Naive thymus-derived CD4-positive, alpha-beta T cell (primary cell): ENCODE measurements at places on chromosomes 16 and 17. TPM values are rescaled to one million over a fixed set of nuclear protein-coding genes. Genes with fewer than 3 reads are reported as not detected.

- H3K4me3 ChIP-seq: no peak within 1 kb of the TSS
- H3K36me3 ChIP-seq: peaks cover 47% of the 10 kb centered on the region
- H3K4me1 ChIP-seq: no peaks in the 10 kb centered on the region
- H3K27ac ChIP-seq: no peak within 1 kb of the TSS
- no peaks in the 10 kb centered on the region for H3K27me3 ChIP-seq
These were observed at the start of gene RHBDL1 for GRCh38 chr16:674968-675883. Gene RHBDL1 (plus strand): TSS chr16:675671. CDS start chr16:675791, 120 bp downstream.

DNA sequence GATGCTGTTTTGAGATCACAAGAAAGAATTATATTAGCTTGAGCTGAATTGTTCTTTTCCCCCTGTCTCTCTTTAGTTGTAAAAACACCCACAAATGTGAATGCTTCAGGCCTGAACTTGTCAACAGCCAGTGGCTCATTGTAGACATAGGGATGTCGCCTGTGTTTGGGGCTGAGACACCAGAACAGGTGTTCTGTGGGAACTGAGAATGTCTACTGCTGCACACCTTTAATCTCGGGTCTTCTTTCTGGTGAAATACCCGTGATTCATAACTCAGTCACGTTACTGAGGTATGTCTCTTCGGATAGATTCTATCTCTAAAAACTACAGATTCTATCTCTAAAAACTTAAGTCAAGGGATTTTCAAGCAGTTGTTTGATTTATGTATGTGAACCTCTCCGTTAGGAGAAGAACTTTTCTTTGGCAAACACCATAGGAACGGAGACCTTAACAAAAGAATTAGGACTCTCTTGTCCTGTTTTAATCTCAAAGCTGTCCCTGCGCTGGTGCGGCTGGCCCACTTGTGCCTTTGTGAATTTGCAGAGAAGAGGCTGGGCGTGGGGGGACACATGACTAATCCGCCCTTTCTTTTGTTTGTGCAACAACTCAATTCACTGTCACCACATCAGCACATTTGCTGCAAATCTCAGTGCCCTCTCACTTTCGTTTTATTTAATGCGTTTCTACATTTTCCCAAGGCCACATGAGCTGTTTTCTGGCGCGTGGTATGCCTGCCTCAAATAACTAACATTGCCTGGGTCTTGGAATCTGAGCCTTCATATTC, 643.0 kb downstream of the MAF start:
- H3K4me3 ChIP-seq: no peak overlapping the region
- no peak overlapping the region for H3K27ac ChIP-seq
- DNase-seq: no peak
- no peaks in the 10 kb centered on the region for H3K36me3 ChIP-seq

DNA sequence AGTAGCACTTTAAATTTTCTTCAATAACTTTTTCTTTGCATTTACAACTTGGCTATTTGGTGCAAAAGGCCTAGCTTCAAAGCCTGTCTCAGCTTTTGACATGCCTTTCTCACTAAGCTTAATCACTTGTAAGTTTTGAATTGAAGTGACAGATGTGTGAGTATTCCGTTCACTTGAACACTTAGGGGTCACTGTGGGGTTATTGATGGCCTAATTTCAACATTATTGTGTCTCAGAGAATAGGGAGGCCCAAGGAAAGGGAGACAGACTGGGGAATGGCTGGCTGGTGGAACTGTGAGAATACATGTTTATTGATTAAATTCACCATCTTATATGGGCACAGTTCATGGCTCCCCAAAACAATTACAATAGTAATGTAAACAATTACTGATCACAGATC, 84.1 kb downstream of the TAOK1 start:
- no peak overlapping the region for H3K4me3 ChIP-seq
- no peak overlapping the region for H3K27ac ChIP-seq
- no peaks in the 10 kb centered on the region for H3K4me1 ChIP-seq
- H3K27me3 ChIP-seq: no peaks in the 10 kb centered on the region

DNA sequence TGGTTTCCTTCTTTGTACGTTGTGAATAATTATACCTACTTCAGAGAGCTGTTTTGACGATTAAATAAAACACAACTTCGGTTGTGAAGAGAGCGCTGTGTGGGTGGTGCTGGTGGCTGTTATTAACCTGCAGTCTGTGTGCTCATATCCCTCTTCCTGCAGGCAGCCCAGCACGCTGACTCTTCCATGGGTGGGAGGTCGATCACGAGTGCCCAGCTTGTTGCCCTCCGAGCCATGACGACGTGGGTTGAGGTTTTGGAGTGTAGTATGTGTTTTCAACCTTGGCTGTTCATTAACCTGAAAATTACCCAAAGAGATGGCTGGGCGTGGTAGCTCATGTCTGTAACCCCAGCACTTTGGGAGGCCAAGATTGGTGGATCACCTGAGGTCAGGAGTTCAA, 11.3 kb upstream of the GCSH start:
- no peak for DNase-seq
- no peak overlapping the region for H3K4me3 ChIP-seq
- H3K36me3 ChIP-seq: no peaks in the 10 kb centered on the region
- H3K27ac ChIP-seq: no peak overlapping the region
- no peaks in the 10 kb centered on the region for H3K4me1 ChIP-seq

DNA sequence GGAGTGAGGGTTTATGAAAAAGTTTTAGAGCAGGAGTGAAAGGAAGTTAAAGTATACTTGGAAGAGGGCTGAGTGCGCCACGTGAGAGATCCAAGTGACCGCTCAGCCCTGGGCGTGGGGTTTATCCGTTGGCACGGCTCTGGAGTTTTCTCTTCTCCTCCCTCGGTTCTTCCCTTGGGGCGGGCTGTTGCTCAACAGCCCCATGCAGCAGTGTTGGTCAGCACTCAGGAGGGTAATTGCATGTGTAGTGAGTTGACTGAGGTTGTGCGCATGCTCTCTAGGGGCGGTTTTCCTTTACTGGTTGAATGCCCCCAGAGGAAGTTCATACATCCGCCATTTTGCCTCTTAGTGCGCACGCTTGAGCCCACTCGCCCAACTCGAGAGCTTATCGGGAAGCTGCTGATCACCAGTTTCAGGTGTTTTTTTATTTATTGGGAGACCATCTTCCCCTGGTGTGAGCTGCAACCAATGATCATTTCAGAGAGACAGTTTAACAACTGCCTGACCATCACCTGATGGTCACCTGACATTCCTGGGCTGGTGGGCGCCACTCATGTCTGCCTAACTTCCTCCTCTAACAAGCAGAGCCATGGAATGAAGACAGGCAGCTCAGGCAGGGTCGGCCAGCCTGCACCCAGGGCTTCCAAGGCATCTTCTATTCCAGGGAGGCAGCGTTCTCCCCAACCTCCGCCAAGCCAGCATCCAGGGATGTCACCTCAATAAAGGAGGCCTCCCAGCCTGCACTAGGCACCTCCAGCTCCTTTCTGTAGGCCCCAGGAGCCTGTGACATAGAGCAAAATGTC, 41.3 kb upstream of the DNAH17 start:
- H3K4me1 ChIP-seq: no peaks in the 10 kb centered on the region
- H3K27ac ChIP-seq: no peak overlapping the region
- no peaks in the 10 kb centered on the region for H3K36me3 ChIP-seq
- H3K27me3 ChIP-seq: no peaks in the 10 kb centered on the region
- no peak for DNase-seq
- no peak overlapping the region for H3K4me3 ChIP-seq

- H3K4me1 ChIP-seq: no peaks in the 10 kb centered on the region
- no peaks in the 10 kb centered on the region for H3K36me3 ChIP-seq
- H3K4me3 ChIP-seq: no peak overlapping the region
- H3K27ac ChIP-seq: no peak overlapping the region
- no peaks in the 10 kb centered on the region for H3K27me3 ChIP-seq
These were observed 59.4 kb downstream of the NUP93 start for GRCh38 chr16:56789360-56789759.

GRCh38 chr16:74226338-74226954, 70.2 kb upstream of the PSMD7 start:
- H3K27ac ChIP-seq: no peak overlapping the region
- H3K36me3 ChIP-seq: no peaks in the 10 kb centered on the region
- no peaks in the 10 kb centered on the region for H3K27me3 ChIP-seq
- H3K4me3 ChIP-seq: no peak overlapping the region
- no peak for DNase-seq

- H3K27ac ChIP-seq: no peak overlapping the region
- no peaks in the 10 kb centered on the region for H3K36me3 ChIP-seq
- H3K4me1 ChIP-seq: no peaks in the 10 kb centered on the region
These were observed 144.7 kb downstream of the CDK5R1 start for GRCh38 chr17:32631341-32632096.

- H3K27me3 ChIP-seq: no peaks in the 10 kb centered on the region
- no peak for DNase-seq
- H3K4me1 ChIP-seq: no peaks in the 10 kb centered on the region
- no peaks in the 10 kb centered on the region for H3K36me3 ChIP-seq
- no peak overlapping the region for H3K27ac ChIP-seq
- no peak overlapping the region for H3K4me3 ChIP-seq
These were observed 21.8 kb upstream of the ANKFN1 start for GRCh38 chr17:56131431-56131830.

- no peak overlapping the region for H3K27ac ChIP-seq
- H3K27me3 ChIP-seq: no peaks in the 10 kb centered on the region
- no peaks in the 10 kb centered on the region for H3K36me3 ChIP-seq
These were observed 476.8 kb upstream of the CDH11 start for GRCh38 chr16:65598621-65599020.

- no peaks in the 10 kb centered on the region for H3K27me3 ChIP-seq
- H3K27ac ChIP-seq: no peak overlapping the region
- no peaks in the 10 kb centered on the region for H3K36me3 ChIP-seq
- no peaks in the 10 kb centered on the region for H3K4me1 ChIP-seq
- DNase-seq: no peak
These were observed 1503.0 kb upstream of the CDH8 start for GRCh38 chr16:63539276-63539675.

DNA sequence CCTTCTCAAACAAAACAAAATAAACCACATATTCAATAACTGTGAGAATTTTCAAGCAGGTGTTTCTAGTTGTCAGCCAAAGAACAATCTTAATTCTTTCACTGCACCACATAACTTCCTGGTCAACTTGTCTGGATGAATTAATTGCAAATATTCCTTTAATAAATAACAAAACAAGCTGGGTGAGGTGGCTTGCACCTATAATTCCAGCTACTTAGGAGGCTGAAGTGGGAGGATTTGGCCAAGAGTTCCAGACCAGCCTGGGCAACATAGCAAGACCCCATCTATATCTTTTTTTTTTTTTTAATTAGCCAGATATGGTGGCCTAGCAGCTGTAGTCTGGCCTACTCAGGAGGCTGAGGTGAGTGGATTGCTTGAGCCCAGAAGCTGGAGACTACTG, 17.0 kb upstream of the PPM1D start:
- no peaks in the 10 kb centered on the region for H3K36me3 ChIP-seq
- no peak overlapping the region for H3K4me3 ChIP-seq
- H3K27me3 ChIP-seq: no peaks in the 10 kb centered on the region
- no peak for DNase-seq

GRCh38 chr17:81328489-81328888, 33.4 kb upstream of the SLC38A10 start:
- no peak overlapping the region for H3K4me3 ChIP-seq
- H3K27me3 ChIP-seq: no peaks in the 10 kb centered on the region
- no peak overlapping the region for H3K27ac ChIP-seq
- no peaks in the 10 kb centered on the region for H3K4me1 ChIP-seq
- H3K36me3 ChIP-seq: no peaks in the 10 kb centered on the region

DNA sequence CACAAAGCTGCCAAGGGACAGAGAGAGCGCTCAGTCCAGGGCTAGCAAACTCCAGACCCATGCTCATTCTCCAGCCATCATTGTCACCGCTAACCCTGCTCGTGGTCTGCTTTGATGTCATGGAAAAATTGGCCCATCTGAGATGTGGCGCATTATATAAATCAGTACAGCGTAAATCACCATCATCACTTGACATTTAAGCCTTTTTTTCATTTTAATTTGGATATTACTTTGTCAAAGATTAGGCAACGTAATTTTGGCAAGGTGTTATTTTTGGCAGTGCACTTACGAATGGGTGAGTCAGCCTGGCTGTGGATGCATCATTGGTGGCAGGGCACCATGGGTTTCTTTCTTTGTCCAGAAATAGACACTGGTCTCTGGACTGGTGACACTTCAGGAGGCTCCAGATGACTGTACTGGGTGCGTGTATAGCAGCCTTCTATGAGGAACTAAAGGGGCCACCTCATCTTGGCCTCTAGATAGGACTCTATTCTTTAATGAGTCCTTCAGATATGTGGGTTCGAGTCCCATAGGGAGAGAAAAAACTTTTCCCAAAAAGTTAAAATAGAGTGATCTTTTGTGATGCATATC, 166.3 kb downstream of the MSI2 start:
- H3K27ac ChIP-seq: no peak overlapping the region
- H3K27me3 ChIP-seq: no peaks in the 10 kb centered on the region
- H3K36me3 ChIP-seq: no peaks in the 10 kb centered on the region
- H3K4me3 ChIP-seq: no peak overlapping the region
- no peak for DNase-seq

DNA sequence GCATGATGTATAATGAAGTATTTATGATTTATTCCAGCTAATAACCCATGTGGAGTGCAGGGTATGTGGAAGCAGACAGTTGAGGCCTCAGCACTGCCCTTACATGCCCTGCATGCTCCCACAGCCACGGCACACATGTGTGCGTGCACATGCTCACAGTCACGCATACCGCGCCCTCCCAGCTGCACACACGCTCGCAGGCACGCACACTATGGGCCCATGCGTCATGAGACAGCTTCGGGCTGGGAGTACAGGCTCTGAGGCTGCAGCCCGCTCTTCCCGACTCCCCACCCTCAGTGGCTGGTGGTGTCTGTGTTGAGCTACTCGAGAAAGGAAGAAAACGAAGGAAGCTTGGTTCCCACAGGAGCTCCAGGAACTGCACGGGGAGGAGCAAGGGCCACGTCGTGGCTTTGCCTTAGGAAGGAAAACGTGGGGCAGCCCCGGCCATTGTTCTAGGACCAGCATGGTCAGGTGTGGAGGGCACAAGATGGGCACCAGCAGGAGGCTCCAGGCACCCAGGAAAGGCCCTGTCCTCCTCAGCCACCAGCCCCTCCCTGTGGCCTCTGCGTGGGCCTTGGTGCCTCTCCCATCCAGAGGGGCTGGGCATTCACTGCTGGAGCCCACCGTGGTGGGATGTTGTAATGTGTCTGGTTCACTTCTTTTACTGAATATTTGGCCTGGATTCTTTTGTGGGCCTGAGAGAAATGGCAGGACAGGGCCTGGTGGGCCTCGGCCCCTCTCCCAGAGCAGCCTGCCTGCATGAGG, 27.5 kb upstream of the CDH15 start:
- DNase-seq: no peak
- H3K36me3 ChIP-seq: peaks cover 19% of the 10 kb centered on the region
- no peak overlapping the region for H3K4me3 ChIP-seq
- no peaks in the 10 kb centered on the region for H3K27me3 ChIP-seq

GRCh38 chr16:15526731-15527130, 92.3 kb downstream of the BMERB1 start:
- H3K36me3 ChIP-seq: no peaks in the 10 kb centered on the region
- H3K4me1 ChIP-seq: no peaks in the 10 kb centered on the region
- no peak overlapping the region for H3K4me3 ChIP-seq
- H3K27me3 ChIP-seq: no peaks in the 10 kb centered on the region
- H3K27ac ChIP-seq: no peak overlapping the region
- no peak for DNase-seq

Gene MMP28
- 19.7 TPM for polyA plus RNA-seq

Gene MEIOB
- not detected for polyA plus RNA-seq

Gene GPR179
- polyA plus RNA-seq: not detected

Gene CCL17
- not detected for polyA plus RNA-seq

Gene CDH11
- polyA plus RNA-seq: not detected

Gene CKLF
- 110 TPM for polyA plus RNA-seq

Gene KRTAP1-5
- polyA plus RNA-seq: not detected

Gene HBM
- polyA plus RNA-seq: not detected

Gene PRSS27
- 0.39 TPM for polyA plus RNA-seq

Gene BCAR1
- not detected for polyA plus RNA-seq

Gene TMIGD1
- not detected for polyA plus RNA-seq

Gene KRT32
- polyA plus RNA-seq: not detected
